ENCODE measurements at places on chromosomes 4 and X.

DNA sequence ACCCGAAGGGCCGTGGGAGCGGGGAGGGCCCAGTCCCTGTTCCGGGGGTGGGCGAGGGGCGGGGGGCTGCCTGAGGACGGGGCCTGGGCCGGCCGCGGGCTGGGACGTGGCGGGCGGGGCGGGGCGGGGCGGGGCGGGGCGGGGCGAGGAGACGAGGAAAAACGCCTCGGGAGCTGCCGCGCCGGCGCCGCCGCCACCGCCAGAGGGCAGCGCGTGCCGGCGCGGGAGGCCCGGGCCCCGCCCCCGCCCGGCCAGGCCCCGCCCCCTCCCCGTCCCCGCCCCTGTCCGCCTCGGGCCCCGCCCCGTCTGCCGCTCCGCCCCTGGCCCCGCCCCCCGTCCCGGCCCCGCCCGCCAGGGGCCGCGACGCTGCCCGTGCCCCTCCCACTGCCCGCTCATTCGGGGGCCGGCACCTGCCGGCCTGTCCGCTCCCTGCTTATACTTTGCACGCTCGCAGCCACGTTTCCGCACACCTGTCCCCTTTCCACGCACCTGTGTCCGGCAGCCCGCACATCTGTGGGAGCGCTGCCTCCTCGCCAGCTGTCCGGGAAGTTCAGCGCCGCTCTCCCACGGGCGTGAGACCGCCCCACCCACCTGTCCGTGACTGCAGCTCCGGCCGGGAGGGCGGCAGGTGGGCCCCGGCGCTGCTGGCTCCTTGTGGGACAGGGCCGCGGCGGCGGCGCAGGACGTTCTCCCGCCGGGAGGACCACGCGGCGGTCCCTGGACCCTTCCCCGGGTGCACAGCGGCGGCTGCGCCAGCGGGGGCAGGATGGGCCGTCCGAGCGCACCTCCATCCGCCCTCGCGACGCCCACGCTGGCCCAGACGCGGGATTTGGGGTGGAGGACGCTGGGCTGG is 1.7 kb upstream of the FGFRL1 start:
- DNase-seq, result peak; percentile 27

DNA sequence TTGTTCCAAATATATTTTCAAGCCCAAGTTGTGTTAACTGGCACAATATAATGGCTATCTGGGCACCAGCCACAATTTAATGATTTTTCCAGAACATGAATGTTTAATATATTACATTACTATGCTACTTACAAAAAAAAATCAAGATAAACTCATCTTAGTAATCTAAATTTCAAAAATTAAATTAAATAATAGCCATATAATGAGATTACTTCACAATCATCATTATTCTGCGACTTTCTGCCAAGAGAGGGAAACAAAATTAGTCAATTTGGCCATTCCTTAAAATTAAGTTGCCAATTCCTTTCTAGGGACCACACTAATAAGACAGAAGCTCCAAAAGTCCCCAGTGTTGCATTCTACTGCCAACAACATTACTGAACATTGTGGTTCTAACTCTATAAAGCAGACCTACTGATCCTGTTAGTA is 7.5 kb downstream of the NEK1 start:
- no peak for DNase-seq

DNA sequence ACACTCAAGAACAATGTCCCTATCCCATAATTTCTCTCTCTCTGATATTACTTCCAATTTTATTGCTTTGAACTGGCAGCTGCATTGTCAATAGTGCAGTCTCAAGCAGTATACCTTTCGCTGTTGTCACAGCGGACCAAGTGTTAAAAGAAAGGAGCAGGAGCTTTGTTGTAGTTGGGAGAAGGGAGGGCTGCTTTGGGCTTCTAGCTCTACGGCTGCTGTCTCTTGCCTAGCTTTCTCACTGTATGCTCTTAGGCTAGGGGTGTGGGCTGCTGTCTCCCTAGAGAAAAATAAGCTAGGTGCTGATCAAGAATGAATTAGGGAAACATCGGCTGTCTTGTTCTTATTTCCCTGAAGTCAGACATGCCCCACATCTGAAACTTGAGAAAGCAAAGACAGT is 52.5 kb downstream of the TRPC5OS start:
- no peak for DNase-seq

- DNase-seq, result no peak
Measured at GRCh38 chr4:164828955-164829354, 48.0 kb upstream of the APELA start.

GRCh38 chr4:56743550-56743949 is 62.5 kb upstream of the HOPX start:
- DNase-seq, result no peak

DNA sequence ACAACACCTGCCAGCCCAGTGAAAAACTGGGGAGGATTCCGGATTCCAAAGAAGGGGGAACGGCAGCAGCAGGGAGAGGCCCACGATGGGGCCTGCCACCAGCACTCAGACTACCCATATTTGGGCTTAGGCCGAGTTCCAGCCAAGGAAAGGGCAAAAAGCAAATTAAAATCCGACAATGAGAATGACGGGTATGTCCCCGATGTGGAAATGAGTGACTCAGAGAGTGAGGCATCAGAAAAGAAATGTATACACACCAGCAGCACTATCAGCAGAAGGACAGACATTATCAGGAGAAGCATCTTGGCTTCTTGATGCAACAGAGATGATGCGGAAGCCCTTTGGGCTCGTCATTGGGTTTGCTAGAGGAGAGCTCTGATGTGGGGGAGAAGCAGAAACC is 62.4 kb downstream of the JADE1 start:
- peak; percentile 26 for DNase-seq

DNA sequence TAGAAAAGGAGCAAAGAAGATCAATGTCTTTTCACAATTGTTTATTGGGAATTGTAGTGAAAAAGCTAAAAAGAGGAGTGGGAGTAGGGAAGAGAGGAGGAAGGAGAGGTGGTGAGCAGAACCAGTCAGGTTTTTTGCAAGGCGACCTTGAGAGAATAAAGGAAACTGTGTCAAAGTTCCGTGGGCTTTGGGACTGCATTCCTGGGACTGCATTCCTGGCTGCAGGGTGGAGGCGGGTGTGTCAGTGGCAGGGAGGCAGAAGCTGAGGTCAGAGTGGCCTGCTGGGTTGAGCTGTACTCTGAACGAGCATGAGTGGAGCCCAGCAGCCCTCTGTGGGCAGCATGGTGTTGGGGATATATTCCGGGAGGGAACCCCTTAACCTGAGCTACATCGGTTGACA is 66.8 kb upstream of the UCP1 start:
- no peak for DNase-seq

DNA sequence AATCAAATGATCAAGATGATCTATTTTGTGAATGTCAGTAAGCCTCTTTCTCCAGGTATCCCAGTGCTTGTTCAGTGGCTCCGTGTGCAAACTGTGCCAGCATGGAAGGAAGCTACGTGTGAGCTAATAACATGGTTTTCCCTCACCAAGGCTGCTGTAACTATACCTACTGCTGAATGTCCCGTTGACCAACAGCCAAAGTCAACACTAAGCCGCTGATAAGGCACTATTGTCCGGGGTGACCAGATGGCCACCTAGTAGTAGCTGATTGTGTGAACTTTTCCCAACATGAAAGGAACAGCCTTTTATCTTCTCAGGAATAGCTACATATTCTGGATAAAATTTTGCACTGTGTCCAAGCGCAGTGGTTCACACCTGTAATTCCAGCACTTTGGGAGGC is 58.0 kb upstream of the ABCG2 start:
- DNase-seq, result no peak

GRCh38 chr4:94208918-94209317 is 1.3 kb downstream of the SMARCAD1 start:
- no peak for DNase-seq

DNA sequence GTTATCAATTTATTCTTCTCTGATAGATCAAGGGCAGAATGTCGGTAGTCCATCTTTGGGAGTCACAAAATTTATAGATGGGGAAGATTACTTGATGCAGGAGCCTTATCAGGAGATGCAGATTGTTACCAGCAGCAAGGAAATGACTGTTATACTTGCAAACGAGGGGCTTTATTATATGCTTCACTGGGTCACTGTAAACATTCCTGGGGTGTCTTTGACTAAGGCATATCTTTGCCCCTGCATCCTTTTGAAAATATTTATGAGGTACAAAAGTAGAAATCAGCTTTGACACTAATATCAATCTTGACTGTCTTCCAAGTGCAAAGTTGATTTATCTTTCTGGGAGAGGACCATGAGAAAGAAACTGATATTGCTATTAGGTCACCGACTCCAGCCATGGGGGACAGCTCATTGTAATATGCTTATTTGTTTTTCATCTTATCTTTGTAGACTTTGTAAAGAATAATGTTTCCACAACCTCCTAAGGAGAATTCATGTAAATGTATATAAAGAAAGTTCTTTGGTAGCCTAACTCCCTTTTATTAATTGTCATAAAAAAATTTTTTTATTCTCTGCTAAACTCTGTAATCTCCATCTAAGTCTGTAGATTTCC is 177.3 kb upstream of the EMCN start:
- DNase-seq, result no peak

DNA sequence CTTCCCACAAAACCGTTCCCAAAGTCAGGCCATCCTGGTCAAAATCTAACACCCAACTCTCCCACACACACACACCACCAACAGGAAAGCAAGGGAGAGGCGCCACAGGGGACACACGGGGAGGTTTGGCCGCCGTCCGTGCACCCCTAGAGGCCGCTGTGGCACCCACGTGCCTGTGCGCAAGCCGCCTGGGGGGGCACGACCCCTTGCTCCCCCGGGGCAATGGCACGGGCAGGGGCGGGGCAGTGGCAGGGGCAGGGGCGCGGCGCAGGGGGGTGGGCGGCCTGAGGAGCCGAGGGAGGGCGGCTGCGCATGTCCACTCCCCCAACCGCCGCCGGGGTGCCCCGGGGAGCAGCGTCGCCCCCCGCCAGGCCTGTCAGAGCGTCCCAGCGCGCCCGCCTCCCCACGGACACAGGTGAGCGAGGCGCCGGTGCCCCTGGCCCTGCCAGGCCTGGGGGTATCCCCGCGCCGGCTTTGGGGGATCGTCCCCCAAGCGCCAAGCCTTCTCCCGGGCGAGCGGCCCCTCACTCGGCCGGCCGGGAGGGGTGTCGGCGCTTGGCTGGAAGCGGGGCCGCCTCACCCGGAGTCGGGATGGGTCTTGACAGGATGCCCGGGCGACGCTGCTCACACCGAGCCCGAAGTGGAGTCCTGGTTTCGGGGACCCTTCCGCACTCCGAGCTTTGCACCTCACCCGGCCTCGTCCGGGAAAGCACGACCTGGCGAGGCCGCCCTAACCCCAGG is at the start of gene ERAS:
Gene ERAS (plus strand): TSS at position 379 of the 741 bp plus-strand sequence. CDS start 2,611 bp downstream, outside the sequence.
- DNase-seq, result no peak

GRCh38 chr4:87835197-87835596 is 2.4 kb downstream of the MEPE start:
- no peak for DNase-seq

DNA sequence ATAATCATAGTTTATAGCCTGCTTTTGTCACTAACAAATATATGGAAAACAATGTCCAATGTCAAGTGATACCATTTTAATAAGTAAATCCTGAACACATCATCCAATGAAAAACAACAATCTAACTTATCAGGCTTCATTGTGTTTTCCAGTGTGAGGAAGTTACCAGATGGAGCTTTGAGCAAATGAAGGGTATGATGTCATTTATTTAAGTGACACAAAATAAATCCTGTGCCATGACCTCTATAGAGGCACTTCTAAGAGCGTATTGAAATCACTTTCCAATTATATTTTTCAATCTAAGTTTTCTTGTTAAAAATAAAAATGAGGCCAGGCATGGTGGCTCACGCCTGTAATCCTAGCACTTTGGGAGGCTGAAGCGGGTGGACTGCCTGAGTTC is 48.2 kb upstream of the NMU start:
- DNase-seq, result no peak

GRCh38 chrX:134658760-134659023 is 421 bp upstream of the PLAC1 start:
- no peak for DNase-seq
